ENCODE measurements at places on chromosomes 7 and 10.

- no peak for DNase-seq
Observed at GRCh38 chr7:44540592-44541027, 520 bp downstream of the NPC1L1 start.

DNA sequence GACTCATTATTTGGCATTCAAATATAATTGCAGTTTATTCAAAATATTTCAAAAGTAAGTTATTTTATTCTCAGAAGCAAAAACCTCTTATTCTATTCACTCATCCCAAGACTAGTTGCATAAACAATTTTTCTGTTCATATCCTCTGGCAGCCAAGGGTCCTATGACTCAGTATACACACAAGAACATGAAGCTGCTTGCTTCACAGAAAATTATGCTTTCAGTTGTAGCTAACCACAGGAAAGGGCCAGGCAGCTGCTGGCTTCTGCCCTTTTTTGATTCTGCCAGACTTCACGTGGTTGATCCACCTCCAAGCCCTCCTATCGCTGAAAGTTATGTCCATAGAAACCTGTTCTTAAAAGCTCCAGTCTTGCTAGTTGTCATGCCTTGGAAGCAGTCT lies 108.8 kb downstream of the ABCA13 start:
- no peak for DNase-seq

GRCh38 chr10:75977139-75977538 lies 545.7 kb downstream of the LRMDA start:
- DNase-seq: no peak

- DNase-seq: no peak
Observed at GRCh38 chr10:8325024-8325980, 270.8 kb downstream of the GATA3 start.

- no peak for DNase-seq
Observed at GRCh38 chr10:69718951-69719350, 82.8 kb upstream of the COL13A1 start.
